ENCODE measurements at places on chromosomes 7 and 10. TPM values are rescaled to one million over a fixed set of nuclear protein-coding genes. Genes with fewer than 3 reads are reported as not detected.

Gene CD36
- 0.10 TPM for polyA plus RNA-seq

Gene PPP1R3C
- polyA plus RNA-seq = 11.5 TPM

GRCh38 chr7:23918856-23919255 is 208.8 kb downstream of the STK31 start:
- DNase-seq = no peak

DNA sequence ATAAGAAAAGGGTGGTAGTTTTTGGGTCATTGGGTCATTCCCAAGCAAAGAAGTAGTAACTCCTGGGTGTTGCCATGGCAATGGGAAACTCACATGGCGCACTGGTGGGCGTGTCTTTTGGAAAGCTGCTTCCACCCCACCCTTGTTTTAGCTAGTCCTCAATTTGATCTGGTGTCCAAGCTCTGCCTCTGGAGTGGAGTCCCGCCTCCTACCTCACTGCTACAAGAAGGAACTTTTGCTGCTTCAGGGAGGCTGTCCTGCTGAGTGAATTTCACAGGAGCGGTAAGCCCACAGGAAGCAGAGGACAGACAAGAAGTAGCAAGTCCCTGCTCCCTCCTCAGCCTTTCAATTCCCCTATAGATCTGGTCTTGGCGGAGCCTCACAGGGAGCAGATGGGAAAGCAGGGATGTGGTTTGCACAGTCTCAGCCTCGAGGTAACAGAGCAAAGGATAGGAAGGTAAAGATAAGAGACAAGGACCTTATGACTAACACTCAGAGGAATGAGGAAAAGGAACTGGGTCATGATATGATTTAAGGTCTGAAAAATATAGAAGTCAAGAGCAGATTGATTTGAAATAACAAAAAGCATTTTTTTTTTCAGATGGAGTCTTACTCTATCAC is 700.3 kb downstream of the TNS3 start:
- no peak for DNase-seq
